A549 treated with GW870086 at 1 μM for 4 hours (cell line): ENCODE measurements at places on chromosomes 2 and 18. TPM values are rescaled to one million over a fixed set of nuclear protein-coding genes. Genes with fewer than 3 reads are reported as not detected.

The CAPN14 gene
- 0.05 TPM in 1 of 5 replicates, not detected in the others for total RNA-seq

The PID1 gene
- 3.0 to 4.0 TPM (median 3.7 TPM) in 5 replicates for total RNA-seq

The NR4A2 gene
- 1.9 to 2.6 TPM (median 2.3 TPM) in 5 replicates for total RNA-seq

The KRTCAP3 gene
- 0.39 to 0.90 TPM (median 0.85 TPM) in 5 replicates for total RNA-seq

The CFAP210 gene
- total RNA-seq, result 0.13 to 0.81 TPM (median 0.42 TPM) in 5 replicates

The CSRNP3 gene
- total RNA-seq, result not detected in 5 replicates
